ENCODE measurements at places on chromosomes 4 and X. TPM values are rescaled to one million over a fixed set of nuclear protein-coding genes. Genes with fewer than 3 reads are reported as not detected.

Gene PNMA6F
- total RNA-seq = not detected

Gene MTNR1A
- total RNA-seq = not detected

Gene MAGEB2
- not detected for total RNA-seq

Gene ESX1
- not detected for total RNA-seq

Gene TSPAN6
- not detected for total RNA-seq

Gene SATL1
- not detected for total RNA-seq

Gene TIGD4
- total RNA-seq = 0.44 TPM

Gene CYP2U1
- total RNA-seq = 3.3 TPM

Gene BANK1
- total RNA-seq = 0.29 TPM

Gene SHROOM3
- not detected for total RNA-seq

Gene BMP3
- total RNA-seq = not detected

Gene TLR1
- total RNA-seq = 9.6 TPM

Gene GPR34
- total RNA-seq = 1.3 TPM

Gene CFAP47
- total RNA-seq = not detected

Gene GPRIN3
- 40.6 TPM for total RNA-seq

All from activated CD8-positive, alpha-beta T cell treated with anti-CD3 and anti-CD28 coated beads, Interleukin-2, amount 10 ng/mL, durations not matched to agents 7 days and 5 days (primary cell).